ENCODE measurements at places on chromosomes 7 and 10. TPM values are rescaled to one million over a fixed set of nuclear protein-coding genes. Genes with fewer than 3 reads are reported as not detected.

Gene CPED1
- not detected for total RNA-seq

Gene TPK1
- total RNA-seq = 16.7 TPM

DNA sequence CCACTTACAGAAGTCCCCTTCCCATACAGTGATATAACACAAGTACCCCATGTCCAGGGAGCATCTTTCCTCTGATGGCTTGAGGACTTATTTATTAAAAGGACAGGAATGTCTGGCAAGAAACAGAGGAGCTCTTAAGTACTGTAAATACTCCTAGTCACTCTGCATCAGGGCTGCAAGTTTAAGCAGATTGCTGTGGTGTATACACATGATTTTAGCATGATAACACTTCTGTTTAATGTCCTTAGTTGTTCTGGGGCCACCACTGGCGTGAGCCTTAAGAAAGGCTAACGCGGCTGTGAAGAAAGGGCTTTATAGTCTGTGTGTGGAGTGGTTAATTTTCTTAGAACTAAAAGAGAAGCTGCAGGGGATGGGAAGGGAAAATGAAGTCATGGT, 65.7 kb downstream of the GBF1 start:
- no peak overlapping the region for H3K4me3 ChIP-seq
- no peak overlapping the region for H3K27ac ChIP-seq
- DNase-seq = no peak
- H3K27me3 ChIP-seq = no peaks in the 10 kb centered on the region

DNA sequence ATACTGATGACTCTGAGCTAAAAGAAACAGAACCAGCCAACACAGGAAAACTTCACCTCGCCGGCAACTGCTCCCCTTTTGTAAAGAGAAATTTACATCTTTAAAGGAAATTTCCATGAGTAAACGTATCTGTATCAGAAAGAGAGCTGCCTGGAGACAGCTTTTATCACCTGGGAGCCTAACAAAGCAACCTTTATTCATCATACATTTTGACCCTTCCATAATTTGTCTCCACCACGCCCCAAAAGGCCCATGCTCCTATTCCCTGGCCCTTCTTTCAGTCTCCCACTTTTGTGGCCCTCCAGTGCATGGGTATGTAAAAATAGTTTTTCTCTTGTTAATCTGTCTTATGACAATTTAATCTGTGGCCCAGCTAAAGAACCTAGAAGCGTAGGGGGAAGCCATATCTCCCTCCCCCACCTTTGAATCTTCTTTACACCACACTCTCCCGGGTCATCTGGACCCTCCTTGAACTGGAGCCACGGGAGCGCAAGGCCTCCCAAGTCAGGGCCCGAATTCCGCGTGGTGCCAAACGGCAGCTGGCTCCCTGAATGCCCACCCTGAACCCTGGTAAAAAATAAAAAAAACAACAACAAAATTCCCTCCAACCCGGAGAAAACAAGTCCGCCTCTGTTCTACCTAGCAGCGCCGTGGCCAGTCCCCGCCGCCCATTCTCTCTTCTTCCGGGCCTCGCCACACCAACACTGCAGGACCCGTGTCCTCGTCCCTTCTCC, 15.4 kb upstream of the FKBP9 start:
- H3K36me3 ChIP-seq = peaks cover 17% of the 10 kb centered on the region
- peaks cover 20% of the 10 kb centered on the region for H3K4me1 ChIP-seq
- peak overlapping the region; percentile 54 for H3K27ac ChIP-seq

Gene SMKR1
- total RNA-seq = 1.6 TPM

DNA sequence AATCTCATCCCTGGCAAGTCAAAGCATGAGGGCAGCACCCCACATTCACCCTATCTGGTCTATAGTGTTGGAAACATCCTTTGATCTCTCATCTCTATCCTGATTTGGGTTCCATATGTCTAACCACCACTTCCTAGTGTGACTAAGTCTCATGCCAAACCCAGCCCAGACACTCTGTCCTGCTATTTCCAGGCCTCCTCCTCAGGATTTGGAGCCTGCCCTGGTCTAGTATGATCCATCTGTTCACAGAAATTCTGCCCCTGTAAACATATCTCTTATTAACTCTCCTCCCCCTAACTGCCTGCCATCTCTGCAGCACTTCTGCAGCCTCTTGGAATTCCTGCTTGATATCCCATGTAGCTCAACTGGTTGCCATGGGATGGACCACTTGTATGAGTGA, 320.9 kb upstream of the IMMP2L start:
- no peaks in the 10 kb centered on the region for H3K27me3 ChIP-seq
- no peak overlapping the region for H3K4me3 ChIP-seq
- H3K36me3 ChIP-seq = no peaks in the 10 kb centered on the region
- H3K27ac ChIP-seq = no peak overlapping the region

DNA sequence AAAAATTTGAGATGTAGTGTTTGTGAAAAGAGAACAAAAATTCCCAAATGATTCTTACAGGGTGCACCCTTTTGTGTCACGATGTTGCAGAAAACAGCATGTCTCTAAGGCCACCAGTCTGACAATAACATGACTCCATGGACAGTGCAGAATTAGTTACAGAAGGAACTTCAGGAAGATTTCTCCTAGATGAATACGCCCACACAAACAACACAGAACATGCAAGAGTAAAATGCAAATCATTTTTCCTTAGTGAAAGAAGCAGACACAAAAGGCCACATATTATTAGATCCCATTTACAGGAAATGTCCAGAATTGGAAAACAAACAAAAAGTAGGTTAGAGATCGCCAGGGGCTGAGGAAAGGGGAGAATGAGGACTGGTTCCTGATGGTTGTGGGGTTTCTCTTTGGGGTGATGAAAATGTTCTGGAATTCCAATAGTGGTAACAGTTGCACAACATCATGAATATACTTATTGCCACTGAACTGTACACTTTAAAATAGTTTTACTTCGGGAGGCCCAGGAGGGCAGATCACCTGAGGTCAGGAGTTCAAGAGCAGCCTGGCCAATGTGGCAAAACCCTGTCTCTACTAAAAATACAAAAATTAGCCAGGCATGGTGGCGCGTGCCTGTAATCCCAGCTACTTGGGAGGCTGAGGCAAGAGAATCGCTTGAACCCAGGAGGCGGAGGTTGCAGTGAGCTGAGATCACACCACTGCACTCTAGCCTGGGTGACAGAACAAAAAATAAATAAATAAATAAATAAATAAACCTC, 10.2 kb downstream of the ZC3HAV1 start:
- peak overlapping the region; percentile 75 for H3K4me3 ChIP-seq
- peaks cover 63% of the 10 kb centered on the region for H3K4me1 ChIP-seq
- H3K27me3 ChIP-seq = no peaks in the 10 kb centered on the region
- H3K36me3 ChIP-seq = peaks cover 85% of the 10 kb centered on the region

Data from activated CD4-positive, alpha-beta memory T cell treated with anti-CD3 and anti-CD28 coated beads, Interleukin-2, amount 10 ng/mL, durations not matched to agents 7 days and 5 days (primary cell).